Skeletal muscle tissue (tissue), 5 donors: ENCODE measurements at places on chromosomes 3 and 15. TPM values are rescaled to one million over a fixed set of nuclear protein-coding genes. Genes with fewer than 3 reads are reported as not detected.

PAQR5 gene
- total RNA-seq, result under 0.01 TPM

SLC6A20 gene
- total RNA-seq, result under 0.01 TPM

ALDH1L1 gene
- 2.6 TPM for total RNA-seq

GOLGA8S gene
- total RNA-seq, result not detected

HYKK gene
- 3.7 TPM for total RNA-seq

PPARG gene
- 30.3 TPM for total RNA-seq

ECE2 gene
- total RNA-seq, result not detected

SCAANT1 gene
- total RNA-seq, result not detected

BOC gene
- 28.7 TPM for total RNA-seq

SH2D7 gene
- not detected for total RNA-seq

PPIB gene
- total RNA-seq, result 199 TPM

ALPK3 gene
- total RNA-seq, result 33.4 TPM

GP5 gene
- under 0.01 TPM for total RNA-seq

SLC38A3 gene
- 0.52 TPM for total RNA-seq

CSTA gene
- 0.52 TPM for total RNA-seq

CCR8 gene
- total RNA-seq, result not detected

ANKRD63 gene
- total RNA-seq, result not detected

CLDN16 gene
- under 0.01 TPM for total RNA-seq

BHLHE40 gene
- 11.0 TPM for total RNA-seq

CDC25A gene
- total RNA-seq, result 3.7 TPM

PLA1A gene
- not detected for total RNA-seq

KBTBD8 gene
- 3.1 TPM for total RNA-seq

CMTM8 gene
- total RNA-seq, result not detected

ACKR4 gene
- 2.1 TPM for total RNA-seq

PLA2G4E gene
- total RNA-seq, result 0.52 TPM

DNAJA4 gene
- total RNA-seq, result 22.4 TPM

SKOR1 gene
- total RNA-seq, result under 0.01 TPM

TTLL13 gene
- not detected for total RNA-seq

CHDH gene
- total RNA-seq, result 0.52 TPM

GMNC gene
- total RNA-seq, result under 0.01 TPM

ZMYND10 gene
- 0.52 TPM for total RNA-seq

HCLS1 gene
- 9.4 TPM for total RNA-seq

ALDH1A2 gene
- total RNA-seq, result 11.0 TPM

UPK1B gene
- total RNA-seq, result not detected

TMCO5A gene
- total RNA-seq, result not detected

ACAN gene
- 13.6 TPM for total RNA-seq

CFAP91 gene
- under 0.01 TPM for total RNA-seq

FBXO40 gene
- total RNA-seq, result 4.2 TPM

BBX gene
- 32.9 TPM for total RNA-seq
